ENCODE measurements at places on chromosomes 12 and 14. TPM values are rescaled to one million over a fixed set of nuclear protein-coding genes. Genes with fewer than 3 reads are reported as not detected.

The MDM2 gene
- 99.3 TPM for total RNA-seq

The ADCY4 gene
- 59.9 TPM for total RNA-seq

The APOLD1 gene
- total RNA-seq: 14.3 TPM

The DPPA3 gene
- total RNA-seq: not detected

The POLR3B gene
- 5.2 TPM for total RNA-seq

The RILPL2 gene
- 14.5 TPM for total RNA-seq

The MUCL1 gene
- total RNA-seq: not detected

DNA sequence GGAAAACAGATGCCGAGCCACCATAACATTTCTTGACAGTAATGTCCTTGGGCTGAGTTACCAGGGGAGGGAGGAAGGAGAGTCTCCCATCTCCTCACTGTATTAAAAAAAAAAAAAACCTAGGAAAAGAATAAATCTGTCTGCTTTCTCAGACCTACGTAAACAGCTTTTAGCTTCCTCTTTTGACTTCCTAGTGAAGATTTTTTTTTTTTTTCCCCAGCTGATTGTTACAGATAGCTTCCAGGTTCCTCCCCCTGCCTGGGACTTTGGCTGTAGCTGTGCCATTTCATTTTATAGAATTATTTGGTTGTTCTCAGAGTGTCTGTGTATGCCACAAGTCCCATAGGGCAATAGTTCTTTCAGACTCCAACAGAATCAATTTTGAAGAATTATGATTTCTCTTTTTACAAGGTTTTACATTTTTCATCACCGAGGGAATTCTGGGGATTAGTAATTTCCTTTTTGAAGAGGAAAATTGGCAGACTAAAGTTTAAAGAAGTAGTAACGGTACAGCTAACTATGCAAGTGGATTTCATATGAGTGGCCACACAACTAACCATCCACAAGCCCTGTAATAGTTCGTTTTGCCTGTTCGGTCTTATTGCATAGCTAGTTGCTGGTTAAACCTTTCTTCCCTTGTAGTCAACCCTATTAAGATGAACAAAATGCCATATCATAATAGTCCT lies 23.1 kb upstream of the GNS start:
- no peak for DNase-seq

DNA sequence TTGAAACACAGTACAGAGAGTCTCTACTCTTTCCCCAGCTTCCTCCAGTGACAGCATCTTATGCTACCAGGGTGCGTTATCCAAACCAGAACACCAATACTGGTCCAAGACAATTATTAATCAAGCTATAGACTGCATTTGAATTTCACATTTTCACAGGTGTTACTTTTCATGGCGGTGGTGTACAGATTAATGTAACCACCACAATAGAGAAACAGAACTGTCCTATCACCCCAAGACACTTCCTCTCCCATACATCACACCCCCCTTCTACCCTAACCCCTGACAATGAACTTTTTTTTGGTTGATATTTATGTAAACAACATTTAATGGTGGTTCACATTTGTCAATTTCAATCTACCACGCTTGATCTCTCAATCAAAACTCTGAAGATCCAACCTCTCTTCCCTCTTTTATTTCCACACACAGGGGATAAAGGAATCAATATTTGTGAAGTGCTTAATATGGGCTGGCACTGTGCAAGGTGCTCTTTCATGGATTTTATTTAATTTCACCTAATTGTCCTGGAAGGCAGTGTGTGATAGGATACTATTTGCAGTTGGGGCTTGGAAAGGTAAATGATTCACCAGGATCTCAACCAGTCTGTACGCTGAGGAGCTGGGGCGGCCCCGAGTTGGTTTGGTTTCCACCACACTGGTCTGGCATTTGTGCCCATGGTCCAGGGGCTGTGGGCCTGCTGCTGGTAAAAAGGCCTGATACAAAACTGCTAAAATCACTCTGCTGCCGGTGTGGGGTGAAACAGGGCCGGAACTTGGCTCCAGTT lies 54.6 kb upstream of the DICER1 start:
- no peak for DNase-seq

- peak; percentile 98 for DNase-seq
Observed at GRCh38 chr14:70907176-70907995, at the start of gene PCNX1. PCNX1 (plus strand) TSS chr14:70907459; CDS start chr14:70907851, 392 bp downstream.

DNA sequence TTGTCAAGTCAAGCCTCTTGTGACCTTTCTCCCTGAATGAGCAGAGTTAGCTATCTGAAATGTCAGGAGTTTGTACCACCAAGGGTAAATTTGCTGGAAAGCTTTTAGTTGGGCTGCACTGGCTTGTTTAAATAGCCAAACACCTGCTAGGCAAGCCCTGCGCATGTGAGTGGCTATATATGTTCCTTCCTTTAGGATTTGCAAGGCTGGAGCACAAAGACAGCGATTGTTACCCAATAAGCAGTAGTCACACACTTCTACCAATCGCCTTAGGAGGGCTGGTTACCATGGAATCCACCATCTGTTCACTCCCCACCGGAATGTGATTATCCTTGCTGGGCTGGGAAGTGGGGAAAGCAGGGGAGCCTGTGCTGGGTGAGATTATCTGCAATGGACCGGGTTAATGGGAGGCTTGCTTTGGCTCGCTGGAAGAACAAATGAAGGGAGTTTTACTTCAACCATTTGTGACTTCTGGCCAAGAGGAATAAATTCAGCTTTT lies 102.5 kb downstream of the FGD4 start:
- no peak for DNase-seq

- peak; percentile 30 for DNase-seq
Observed at GRCh38 chr14:100871234-100872186, 32.0 kb downstream of the RTL1 start.

DNA sequence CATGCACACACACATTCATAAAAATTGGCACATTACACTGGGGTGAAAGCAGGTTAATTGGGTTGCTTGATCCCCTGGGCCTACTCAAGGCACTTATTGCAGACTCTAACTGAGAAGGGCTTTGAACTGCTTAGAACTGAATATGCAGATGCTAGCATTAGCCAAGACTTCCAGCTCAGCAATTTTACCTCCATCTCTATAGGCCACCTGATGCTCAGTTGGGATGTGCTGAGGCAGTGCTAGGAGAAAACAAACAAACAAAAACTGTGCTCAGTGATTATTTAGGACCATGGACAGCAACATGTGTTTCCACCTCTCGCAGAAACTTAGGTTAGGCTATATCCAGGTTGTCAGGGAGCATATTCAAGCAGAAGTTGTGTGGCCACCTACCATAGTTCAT lies 124.8 kb upstream of the WSCD2 start:
- no peak for DNase-seq

DNA sequence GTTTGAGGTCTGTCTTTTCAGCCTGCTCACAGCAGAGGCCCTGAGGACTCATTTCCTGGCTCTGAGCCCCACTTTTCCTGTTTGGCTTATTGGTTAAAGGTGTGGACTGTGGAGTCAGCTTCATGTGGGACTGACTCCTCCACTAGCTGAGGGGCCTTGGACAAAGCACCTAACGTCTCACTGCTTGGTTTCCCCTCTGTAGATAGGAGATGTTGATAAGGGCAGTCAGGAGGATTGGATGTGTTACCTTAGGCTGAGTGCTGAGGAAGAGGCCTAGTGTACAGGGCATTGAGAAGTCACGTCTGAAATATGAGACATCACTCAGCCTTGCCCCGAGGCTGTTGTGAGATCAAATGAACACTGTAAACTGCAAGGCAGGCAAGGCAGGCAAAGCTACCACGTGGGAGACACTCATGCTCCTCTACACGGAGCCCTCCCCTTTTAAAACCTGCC lies 27.1 kb upstream of the TCL1A start:
- no peak for DNase-seq

GRCh38 chr12:104928036-104928745 lies 29.9 kb downstream of the SLC41A2 start:
- DNase-seq: no peak

DNA sequence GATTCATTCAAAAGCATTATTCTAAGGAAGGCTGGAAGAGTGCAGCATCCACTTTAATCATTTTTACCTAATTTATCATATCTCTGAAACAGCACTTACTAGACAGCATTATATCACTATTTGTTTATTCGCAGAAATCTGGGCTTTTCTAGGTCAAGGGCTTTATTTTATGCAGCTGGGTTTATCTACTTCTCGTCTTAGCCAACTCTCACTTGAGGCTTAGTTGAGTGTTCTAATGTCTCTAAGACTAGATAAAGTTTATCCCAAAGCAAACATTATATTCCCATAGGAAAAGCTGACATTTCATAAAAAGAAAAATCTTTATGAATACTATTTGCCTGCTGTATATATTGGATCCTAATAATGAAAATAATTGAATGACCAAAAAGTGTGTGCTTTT lies 720.8 kb upstream of the FLRT2 start:
- no peak for DNase-seq

DNA sequence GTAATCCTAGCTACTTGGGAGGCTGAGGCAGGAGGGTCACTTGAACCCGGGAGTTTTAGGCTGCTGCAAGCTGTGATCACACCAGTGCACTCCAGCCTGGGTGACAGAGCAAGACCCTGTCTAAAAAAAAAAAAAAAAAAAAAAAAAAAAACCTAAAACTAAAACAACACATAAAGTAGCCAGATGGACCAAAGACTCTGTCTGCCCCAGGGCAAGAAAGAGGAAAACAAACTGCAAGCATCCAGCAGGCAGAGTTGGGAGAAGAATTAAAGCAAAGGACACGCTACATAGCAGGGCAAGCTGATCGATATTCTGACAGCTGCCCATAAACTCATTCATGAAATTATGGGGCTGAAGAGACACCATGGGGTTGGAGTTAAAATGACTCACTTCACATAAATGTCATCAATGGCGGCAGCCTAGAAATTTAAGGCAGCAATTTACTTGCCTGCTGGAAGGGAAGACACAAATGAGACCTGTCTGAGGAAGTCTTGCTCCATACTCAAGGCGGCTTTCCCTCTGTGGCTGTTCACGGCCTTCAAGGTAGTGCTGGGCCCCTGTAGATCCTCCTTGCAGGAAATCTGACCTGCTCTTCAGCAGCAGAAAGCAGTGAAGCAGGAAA lies 259.1 kb upstream of the FKBP4 start:
- no peak for DNase-seq

DNA sequence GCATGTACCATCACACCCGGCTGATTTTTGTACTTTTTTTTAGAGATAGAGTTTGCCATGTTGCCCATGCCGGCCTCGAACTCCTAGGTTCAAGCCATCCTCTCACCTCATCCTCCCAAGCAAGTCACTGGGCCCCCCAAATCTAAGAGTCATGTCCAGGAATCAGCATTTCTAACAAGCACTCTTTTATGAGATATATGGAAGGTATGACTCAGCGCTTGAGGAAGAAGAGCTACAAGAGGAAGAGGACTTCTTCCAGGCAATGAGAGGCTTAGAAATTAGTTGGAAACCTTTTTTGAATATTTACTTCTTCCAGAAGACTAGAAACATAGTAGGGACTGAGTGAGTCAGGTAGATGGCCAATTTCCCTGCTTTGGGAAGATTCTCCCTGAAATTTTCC lies 114.5 kb downstream of the HMGA2 start:
- no peak for DNase-seq

GRCh38 chr14:104973135-104973384 lies 5.1 kb downstream of the AHNAK2 start:
- peak; percentile 71 for DNase-seq
